NCI-H69 (cell line): ENCODE measurements at places on chromosomes 5 and 9.

GRCh38 chr9:116456490-116457088 lies 230.5 kb upstream of the TRIM32 start:
- no peak for DNase-seq

DNA sequence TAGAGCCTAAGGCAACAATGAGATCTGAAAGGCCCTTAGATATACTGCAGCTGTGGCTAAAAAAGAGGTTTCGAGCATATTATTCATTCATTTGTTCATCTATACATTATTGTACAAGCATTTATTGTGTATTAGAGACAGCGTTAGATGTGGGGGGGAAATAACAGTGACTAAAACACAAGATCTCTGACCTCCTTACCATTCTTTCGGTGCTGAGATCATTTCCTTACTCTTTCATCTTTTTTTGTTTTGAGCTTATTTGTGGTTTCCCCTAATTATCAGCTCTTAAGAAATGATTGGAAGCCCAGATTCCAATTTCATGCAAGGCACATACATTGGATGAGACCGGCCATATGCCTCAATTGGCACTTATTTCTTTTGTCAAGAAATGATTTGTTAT lies 113.2 kb downstream of the SEC61B start:
- DNase-seq = no peak

DNA sequence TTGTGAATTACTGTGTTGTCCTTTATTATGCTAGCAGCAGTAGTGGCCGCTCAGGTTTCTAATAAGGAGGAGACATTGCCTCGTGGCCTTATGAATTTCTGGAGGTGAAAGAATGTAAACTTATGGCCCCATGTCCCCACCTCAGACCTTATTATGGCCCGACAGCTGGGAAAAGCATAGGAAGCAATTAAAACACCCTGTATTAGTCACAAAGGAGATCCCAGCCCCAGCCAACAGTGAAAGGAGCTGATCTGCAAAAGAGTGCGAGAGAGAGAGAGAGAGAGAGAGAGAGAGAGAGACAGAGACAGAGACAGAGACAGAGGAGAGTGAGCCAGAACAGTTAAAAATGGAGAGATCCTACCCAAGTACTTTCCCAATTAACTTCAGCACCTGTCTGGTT lies 269.3 kb downstream of the DMRT2 start:
- DNase-seq = no peak

- no peak for DNase-seq
Measured at GRCh38 chr5:112293587-112293986, 125.5 kb downstream of the EPB41L4A start.

GRCh38 chr9:121153642-121154041 lies 48.0 kb downstream of the RAB14 start:
- DNase-seq = no peak
